Stimulated activated CD4-positive, alpha-beta T cell treated with anti-CD3 and anti-CD28 coated beads, Interleukin-15, amount 100 ng/mL, for 24 hours (primary cell): ENCODE measurements at places on chromosomes 5 and 9.
A peak's percentile ranks its signal among the peaks of the same experiment; 100 is the strongest.

GRCh38 chr5:53173083-53173482 lies 63.5 kb upstream of the MOCS2 start:
- DNase-seq = no peak

DNA sequence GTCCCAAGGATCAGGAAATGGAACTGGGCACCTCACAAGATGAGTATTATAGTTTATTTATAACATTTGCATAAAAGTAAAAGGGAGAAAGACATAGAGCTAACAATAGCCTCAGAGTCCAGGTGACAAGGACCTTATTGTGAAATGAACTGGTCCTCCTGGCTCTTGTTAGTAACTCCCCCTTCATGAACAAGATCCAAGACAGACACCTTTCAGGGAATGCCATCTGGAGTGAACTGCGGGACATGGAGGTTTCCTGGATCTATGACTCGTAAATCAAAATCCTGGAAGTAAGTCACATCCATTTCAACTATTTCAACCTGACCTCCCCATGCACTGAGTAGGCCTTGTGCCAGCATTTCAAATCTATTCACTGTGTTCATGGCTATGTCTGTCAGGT lies 129.5 kb upstream of the GAS1 start:
- DNase-seq = no peak

DNA sequence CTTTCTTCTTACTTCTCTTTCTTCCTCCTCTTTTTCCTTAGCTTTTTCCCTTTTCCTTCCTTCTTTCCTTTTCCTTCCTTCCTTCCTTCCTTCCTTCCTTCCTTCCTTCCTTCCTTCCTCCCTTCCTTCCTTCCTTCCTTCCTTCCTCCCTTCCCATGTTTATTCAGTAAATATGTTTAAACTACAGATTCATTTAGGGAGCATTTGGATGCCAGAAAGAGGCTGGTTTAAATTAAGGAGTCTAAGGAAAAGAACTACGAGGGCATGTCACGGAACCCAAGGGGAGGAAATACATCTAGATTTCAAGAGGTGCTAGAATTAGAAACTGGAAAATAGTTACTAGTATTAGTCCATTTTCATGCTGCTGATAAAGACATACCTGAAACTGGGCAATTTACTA lies 320.0 kb upstream of the ARRDC3 start:
- DNase-seq = no peak

DNA sequence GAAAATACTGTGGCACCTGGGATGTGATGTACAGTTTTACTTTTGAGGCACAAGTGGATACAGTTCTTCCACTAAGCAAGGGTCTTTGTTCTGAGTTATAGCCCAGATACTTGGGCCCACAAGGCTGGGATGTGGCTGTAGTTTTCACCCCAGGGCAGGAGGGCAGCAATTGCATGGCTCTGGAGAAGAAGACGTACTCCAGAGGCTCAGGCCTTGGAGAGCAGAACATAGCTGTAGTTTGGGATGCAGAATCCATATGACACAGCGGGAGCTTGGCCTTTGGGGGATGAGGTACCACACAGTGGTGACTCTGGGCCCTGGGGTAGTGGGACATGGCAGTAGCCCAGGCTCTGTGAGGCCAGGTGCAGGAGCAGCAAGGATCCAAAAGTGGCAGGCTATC lies 110.8 kb upstream of the FSTL4 start:
- DNase-seq = no peak

DNA sequence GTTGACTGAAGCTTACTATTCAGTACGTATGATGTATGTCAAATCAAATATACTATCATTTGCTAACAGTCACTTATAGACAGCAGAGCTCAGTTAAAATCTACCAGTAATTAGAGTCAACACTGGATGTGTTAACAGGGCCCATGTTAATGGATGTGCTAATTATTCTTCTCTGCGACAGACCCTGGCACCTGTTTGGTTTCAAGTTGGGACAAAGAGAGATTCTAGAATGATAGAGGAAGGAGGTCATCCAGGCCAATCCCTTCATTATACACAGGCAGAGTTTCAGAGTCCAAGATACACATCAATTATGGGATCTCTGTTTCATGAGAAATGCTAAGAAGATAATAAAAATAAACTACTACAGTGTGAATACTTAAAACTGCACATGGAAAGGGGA lies 615.0 kb downstream of the ZNF608 start:
- DNase-seq = no peak

DNA sequence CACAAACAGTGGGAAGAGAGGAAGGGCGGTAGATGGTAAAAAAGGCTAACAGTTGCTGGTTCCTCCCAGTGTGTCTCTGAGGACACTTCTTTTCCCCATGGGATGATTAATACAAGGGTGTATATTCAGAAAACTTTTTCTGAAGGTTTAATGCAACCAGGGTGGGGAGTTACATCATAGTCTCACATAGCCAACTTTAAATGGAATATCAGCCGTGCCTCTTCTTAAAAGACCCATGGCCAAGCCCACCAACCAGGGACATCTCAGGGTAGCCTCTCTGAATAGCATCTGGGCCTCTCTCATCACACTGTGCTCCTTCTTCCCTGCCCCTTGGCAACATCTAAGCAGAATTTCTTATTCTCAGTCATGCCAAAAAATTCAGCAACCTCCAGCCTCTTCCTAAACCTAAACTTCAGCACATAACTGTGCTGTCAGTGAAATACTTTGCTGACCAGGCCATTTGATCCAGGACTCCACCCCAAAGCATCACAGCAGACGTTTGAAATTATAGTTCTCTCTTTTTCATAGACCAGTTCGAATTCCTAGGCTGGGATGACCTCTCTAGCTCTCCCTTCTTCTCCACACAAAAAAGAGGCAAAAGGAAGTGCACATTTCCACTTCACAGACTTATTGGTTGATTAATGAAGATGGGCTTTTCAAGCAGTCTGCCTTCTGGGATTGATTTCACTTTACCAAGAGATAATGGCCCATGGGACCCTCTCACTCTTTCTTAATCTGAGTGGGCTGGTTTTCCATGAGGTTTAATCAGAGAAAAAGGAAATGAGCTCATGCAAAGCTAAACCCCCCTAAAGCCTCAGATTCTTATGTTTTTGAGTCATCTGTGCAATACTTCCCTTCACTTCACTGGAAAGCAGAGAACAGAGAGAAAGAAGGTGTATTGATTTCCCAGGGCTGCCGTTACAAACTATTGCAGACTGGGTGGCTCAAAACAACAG lies 85.1 kb upstream of the RAI14 start:
- DNase-seq = no peak

DNA sequence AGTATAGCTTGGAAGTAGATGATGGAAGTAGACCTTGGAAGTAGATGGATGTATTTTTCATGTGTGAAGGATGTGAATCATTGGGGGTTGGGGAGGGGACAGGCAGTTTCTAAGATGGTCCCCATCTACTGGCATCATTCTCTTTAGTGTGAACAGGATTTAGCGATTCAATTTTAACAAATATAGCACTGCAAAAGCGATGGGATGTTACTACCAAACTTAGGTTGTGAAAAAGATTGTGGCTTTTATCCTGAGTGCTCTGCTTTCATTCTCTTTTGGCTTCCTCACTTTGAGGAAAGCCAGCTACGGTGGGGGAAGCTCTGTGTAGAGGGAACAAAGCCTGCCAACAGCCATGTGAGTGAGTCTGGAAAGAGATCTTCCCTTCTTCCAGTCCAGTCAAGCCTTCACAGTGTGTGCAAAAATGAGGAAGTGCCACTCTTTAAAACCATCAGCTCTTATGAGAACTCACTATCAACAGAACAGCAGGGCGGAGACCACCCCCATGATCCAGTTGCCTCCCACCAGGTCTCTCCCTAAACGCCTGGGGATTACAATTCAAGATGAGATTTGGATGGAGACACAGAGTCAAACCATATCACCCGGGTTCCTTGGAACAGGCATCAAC lies 441.4 kb downstream of the SH3GL2 start:
- no peak for DNase-seq

DNA sequence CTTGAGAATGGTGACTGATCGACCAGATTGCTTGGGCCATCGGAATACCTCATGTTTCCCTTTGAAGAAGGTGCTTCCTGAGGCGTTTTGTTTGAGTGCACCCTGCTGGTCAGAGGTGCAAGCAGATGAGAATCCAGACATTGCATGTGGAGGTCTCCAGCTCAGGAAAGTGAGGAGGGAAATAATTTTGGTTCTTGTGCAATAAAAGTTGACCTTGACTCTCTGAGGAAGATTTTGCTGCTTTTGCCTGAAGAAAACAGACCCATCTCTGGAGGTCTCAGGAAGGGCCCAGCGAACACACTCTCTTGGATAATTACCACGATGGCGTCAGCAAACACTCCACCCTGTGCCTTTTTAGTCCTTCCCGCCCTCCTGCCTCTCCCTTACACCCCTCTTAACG lies 69.7 kb downstream of the GRAMD2B start:
- DNase-seq = no peak

- DNase-seq = peak; percentile 17
Measured at GRCh38 chr5:141876628-141877355, 1.4 kb downstream of the PCDH1 start.

GRCh38 chr5:79585116-79585515 lies 27.1 kb upstream of the TENT2 start:
- no peak for DNase-seq

DNA sequence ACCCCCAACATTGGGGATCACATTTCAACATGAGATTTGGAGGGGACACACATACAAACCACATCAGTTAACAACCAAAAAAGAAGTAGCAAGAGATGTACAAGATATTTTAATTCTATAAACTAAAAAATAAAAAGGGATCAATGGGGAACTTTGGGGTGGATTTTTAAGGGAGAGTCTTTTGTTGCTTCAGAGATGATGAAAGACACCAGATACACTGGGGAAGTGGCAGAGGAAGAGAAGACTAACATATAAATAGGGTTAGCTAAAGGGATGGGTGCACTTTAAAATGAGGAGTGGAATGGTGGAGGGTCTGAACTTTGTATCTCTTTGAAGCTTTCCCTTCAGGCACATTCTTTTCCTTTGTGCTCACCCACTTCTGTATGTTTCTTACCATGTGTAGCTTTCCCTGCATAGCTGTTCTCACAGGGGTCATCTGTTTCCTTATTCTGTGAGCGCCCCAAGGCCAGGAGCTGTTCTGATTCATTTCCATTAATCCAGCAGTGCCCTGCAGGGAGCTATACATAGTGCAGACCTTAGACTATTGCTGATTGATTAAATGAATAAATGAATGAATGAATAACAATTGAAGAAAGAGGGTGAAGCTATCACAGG lies 531.6 kb upstream of the KLF4 start:
- no peak for DNase-seq

DNA sequence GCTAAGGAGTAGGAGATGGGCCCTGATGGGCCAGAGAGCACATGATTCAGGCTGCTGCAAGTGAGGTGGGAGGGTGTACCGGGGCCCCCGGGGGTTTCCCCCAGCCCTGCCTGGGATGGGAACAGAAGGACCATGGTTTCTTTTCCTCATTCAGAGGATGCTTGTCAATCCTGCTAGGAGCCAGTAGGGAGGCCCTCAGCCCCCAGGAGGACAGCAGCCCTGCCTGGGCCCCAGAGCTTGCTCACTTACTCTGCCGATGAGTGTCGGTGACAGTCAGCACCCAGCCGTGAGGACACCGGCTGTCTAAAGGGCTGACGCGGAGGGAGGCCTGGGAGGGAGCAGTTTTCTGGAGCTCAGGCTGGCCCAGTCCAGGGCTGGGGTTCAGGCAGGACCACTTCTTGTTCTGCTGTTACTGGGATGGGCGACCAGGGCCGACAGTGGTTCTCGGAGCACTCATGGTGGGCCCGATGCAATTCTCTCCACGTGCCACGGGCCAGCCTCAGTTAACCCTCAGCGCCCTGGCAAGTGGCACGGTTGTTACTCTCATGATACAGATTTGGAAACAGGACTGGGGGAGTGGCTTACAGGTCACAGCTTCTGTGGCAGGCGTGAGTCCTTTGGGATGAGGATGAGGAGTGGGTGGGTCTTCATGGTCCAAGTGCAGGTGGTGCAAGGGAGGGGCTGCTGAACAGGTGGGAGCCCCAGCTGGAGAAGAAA lies 1.8 kb downstream of the ARRDC1 start:
- peak; percentile 29 for DNase-seq

- DNase-seq = no peak
Measured at GRCh38 chr5:133275631-133276030, 223.8 kb downstream of the HSPA4 start.

GRCh38 chr9:137881591-137882505 lies 4.3 kb downstream of the CACNA1B start:
- no peak for DNase-seq

- DNase-seq = no peak
Measured at GRCh38 chr5:126268697-126269315, 154.4 kb upstream of the GRAMD2B start.

DNA sequence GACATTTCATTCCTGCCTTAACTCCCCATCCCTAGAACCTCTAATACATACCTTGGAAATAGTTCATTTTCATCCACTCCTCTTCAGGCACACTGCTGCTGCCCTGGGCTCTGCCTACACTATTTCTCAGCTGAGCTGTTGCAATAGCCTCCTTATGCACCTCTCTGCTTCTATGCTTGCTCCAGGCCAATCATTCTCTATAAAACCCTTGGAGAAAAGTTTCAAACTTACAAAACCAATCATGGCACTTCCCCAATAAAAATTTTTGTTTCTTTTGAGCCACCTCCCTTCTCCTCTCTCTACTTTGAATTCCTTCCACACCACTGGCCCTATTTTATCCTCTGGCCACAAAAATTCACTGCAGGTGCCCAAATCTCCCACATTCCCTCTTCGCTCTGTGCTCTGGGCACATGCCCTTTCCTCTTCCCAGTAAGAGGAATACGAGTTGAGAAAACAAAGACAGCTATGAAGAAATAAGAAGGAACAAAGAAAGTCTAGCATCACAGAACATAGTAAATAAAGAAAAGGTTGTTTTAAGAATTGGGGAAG lies 301.4 kb downstream of the ELAVL2 start:
- DNase-seq = no peak

DNA sequence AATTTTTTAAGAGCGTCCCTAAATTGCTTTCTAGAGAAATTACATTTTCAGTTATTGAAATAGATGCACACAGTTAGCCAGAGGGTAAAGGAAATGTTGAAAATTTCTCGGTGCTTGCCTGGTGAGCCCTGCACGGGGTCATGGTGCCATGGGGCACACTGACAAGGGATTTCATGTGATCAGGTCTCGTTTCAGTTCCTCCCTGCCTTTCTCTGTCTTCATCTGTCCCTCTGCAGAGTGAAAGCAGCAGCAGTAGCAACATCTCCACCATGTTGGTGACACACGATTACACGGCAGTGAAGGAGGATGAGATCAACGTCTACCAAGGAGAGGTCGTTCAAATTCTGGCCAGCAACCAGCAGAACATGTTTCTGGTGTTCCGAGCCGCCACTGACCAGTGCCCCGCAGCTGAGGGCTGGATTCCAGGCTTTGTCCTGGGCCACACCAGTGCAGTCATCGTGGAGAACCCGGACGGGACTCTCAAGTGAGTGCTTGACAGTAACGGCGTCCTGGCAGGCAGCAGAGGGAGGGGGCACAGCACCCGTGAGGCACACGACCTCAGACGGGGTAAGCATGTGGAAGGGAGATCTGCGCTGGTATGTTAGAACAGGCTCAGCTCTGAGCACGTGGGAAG lies 89.1 kb upstream of the OTULINL start:
- no peak for DNase-seq
